A673 (cell line): ENCODE measurements at places on chromosomes 5 and 9.

DNA sequence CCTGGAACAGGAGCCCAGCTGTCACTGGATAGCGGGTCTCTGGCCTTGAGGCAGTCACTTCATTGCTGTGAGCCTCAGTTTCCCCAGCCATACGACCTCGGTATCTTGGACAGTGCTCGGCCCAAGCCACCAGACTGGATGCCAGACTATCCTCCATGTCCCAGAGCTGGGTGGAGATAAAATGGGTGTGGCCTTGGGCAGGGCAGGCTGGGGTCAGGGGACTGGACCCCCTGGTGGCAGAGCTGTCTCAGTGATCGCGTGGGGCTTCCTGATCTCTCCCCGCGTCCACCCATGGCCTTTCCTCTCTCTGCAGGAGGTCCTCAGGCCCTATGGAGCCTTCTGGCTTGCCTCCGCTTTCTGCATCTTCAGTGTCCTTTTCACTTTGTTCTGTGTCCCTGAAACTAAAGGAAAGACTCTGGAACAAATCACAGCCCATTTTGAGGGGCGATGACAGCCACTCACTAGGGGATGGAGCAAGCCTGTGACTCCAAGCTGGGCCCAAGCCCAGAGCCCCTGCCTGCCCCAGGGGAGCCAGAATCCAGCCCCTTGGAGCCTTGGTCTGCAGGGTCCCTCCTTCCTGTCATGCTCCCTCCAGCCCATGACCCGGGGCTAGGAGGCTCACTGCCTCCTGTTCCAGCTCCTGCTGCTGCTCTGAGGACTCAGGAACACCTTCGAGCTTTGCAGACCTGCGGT, 10.0 kb downstream of the SLC2A8 start:
- DNase-seq = no peak
- H3K27me3 ChIP-seq = no peaks in the 10 kb centered on the region
- no peak overlapping the region for H3K27ac ChIP-seq
- no peaks in the 10 kb centered on the region for H3K4me1 ChIP-seq
- H3K36me3 ChIP-seq = no peaks in the 10 kb centered on the region
- no peak overlapping the region for H3K4me3 ChIP-seq

DNA sequence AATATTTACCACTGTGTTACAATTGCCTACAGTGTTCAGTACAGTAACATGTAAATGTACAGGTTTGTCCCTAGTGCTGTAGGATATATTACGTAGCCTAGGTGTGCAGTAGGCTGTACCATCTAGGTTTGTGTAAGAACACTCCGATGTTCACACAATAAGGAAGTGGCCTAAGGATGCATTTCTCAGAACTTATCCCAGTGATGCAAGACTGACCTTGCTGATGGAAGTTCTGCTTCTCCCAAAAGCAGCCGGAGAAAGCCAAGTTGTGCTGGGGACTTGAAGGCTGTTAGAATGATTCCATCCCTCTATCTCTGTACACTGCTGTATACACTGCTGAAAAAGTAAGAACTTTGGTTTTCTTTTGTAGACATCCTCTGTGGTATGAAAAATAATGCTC, 21.6 kb downstream of the NEUROG1 start:
- H3K36me3 ChIP-seq = no peaks in the 10 kb centered on the region
- no peak overlapping the region for H3K4me3 ChIP-seq
- H3K27me3 ChIP-seq = peaks cover 36% of the 10 kb centered on the region
- H3K4me1 ChIP-seq = no peaks in the 10 kb centered on the region
- no peak overlapping the region for H3K27ac ChIP-seq
- DNase-seq = no peak

- H3K27ac ChIP-seq = no peak overlapping the region
- H3K27me3 ChIP-seq = no peaks in the 10 kb centered on the region
- H3K4me1 ChIP-seq = peaks cover 56% of the 10 kb centered on the region
- no peaks in the 10 kb centered on the region for H3K36me3 ChIP-seq
- no peak for DNase-seq
Measured at GRCh38 chr5:37665889-37666288, 174.0 kb downstream of the GDNF start.

GRCh38 chr5:55908804-55909203, 57.6 kb downstream of the IL31RA start:
- H3K27ac ChIP-seq = no peak overlapping the region
- no peaks in the 10 kb centered on the region for H3K27me3 ChIP-seq
- DNase-seq = no peak

- no peaks in the 10 kb centered on the region for H3K27me3 ChIP-seq
- no peaks in the 10 kb centered on the region for H3K4me1 ChIP-seq
- peak; percentile 38 for DNase-seq
- H3K4me3 ChIP-seq = peak overlapping the region; percentile 44
- H3K36me3 ChIP-seq = no peaks in the 10 kb centered on the region
- H3K27ac ChIP-seq = peak overlapping the region; percentile 19
Measured at GRCh38 chr9:35675732-35676392, 2.1 kb downstream of the CA9 start.

- DNase-seq = no peak
- H3K27ac ChIP-seq = no peak overlapping the region
- no peak overlapping the region for H3K4me3 ChIP-seq
- H3K36me3 ChIP-seq = no peaks in the 10 kb centered on the region
- no peaks in the 10 kb centered on the region for H3K4me1 ChIP-seq
- no peaks in the 10 kb centered on the region for H3K27me3 ChIP-seq
Measured at GRCh38 chr5:138111937-138112336, 27.3 kb downstream of the NME5 start.

- no peak for DNase-seq
- H3K27me3 ChIP-seq = no peaks in the 10 kb centered on the region
- H3K27ac ChIP-seq = no peak overlapping the region
Measured at GRCh38 chr5:54463713-54464112, 8.2 kb downstream of the HSPB3 start.

GRCh38 chr9:121774715-121775613, 123.5 kb downstream of the DAB2IP start:
- H3K36me3 ChIP-seq = peaks cover 7% of the 10 kb centered on the region
- H3K4me1 ChIP-seq = no peaks in the 10 kb centered on the region
- no peak overlapping the region for H3K4me3 ChIP-seq

DNA sequence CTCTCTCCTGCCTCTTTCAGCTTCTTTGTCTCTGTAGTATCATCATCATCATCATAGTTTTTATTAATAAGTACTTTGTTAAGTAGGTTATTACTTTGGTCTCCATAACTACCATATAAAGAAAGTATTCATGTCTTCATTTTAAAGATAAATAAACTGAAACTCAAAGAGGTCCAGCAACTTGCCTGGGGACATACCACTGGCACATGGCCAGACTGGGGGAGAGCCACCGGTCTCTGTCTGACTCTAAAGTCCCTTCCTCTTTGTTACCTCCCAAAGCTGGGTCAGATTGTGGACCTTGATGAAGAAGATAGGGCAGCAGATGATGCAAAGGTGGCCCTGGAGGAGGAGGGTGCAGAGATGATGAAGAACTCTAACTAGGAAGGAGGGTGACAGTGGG, 8.5 kb downstream of the CDX1 start:
- no peak for DNase-seq
- no peak overlapping the region for H3K4me3 ChIP-seq
- no peaks in the 10 kb centered on the region for H3K36me3 ChIP-seq
- no peaks in the 10 kb centered on the region for H3K27me3 ChIP-seq
- no peaks in the 10 kb centered on the region for H3K4me1 ChIP-seq
- H3K27ac ChIP-seq = no peak overlapping the region

GRCh38 chr5:150599917-150600511, 40.4 kb upstream of the SYNPO start:
- no peaks in the 10 kb centered on the region for H3K36me3 ChIP-seq
- peak; percentile 77 for DNase-seq
- H3K27ac ChIP-seq = peak overlapping the region; percentile 15
- H3K4me1 ChIP-seq = peaks cover 46% of the 10 kb centered on the region
- no peaks in the 10 kb centered on the region for H3K27me3 ChIP-seq

- H3K4me1 ChIP-seq = no peaks in the 10 kb centered on the region
- peak; percentile 30 for DNase-seq
- H3K27ac ChIP-seq = no peak overlapping the region
- no peaks in the 10 kb centered on the region for H3K36me3 ChIP-seq
- H3K4me3 ChIP-seq = no peak overlapping the region
Measured at GRCh38 chr9:38622288-38622674, 1.9 kb upstream of the ANKRD18A start.

DNA sequence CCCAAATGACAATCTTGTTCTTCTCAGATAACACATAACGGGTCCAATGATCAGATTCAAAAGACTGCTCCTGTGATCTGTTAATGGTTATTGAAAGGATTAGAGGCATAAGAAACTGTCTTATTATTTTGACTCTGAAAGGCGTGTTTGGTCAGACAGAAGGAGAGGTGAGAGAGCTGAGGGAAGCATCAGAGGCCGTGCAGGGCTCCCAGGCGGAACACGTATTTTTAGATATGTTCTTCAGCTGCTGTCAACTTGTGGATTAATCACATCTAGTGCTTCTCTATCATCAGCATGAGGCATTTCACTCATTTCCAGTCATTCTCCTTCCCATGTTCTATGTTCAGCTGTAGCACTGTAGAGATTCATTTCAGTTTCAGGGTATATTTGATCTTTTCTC, 199.8 kb downstream of the MAPKAP1 start:
- peaks cover 2% of the 10 kb centered on the region for H3K4me1 ChIP-seq
- H3K27ac ChIP-seq = no peak overlapping the region
- no peaks in the 10 kb centered on the region for H3K36me3 ChIP-seq
- DNase-seq = no peak
- no peaks in the 10 kb centered on the region for H3K27me3 ChIP-seq

GRCh38 chr9:95726756-95727155, 148.7 kb upstream of the ERCC6L2 start:
- H3K27me3 ChIP-seq = no peaks in the 10 kb centered on the region
- no peaks in the 10 kb centered on the region for H3K4me1 ChIP-seq
- no peak overlapping the region for H3K4me3 ChIP-seq
- no peak overlapping the region for H3K27ac ChIP-seq
- peak; percentile 68 for DNase-seq

- H3K4me3 ChIP-seq = no peak overlapping the region
Measured at GRCh38 chr5:107878661-107879060, 207.9 kb upstream of the EFNA5 start.

- DNase-seq = no peak
- H3K36me3 ChIP-seq = no peaks in the 10 kb centered on the region
- no peaks in the 10 kb centered on the region for H3K27me3 ChIP-seq
- no peak overlapping the region for H3K27ac ChIP-seq
- no peak overlapping the region for H3K4me3 ChIP-seq
Measured at GRCh38 chr5:83388608-83389007, 82.9 kb upstream of the VCAN start.

GRCh38 chr5:157172403-157172802, 6.3 kb upstream of the GARIN3 start:
- no peak overlapping the region for H3K27ac ChIP-seq
- no peaks in the 10 kb centered on the region for H3K36me3 ChIP-seq
- H3K4me1 ChIP-seq = no peaks in the 10 kb centered on the region
- H3K4me3 ChIP-seq = no peak overlapping the region

GRCh38 chr5:79846198-79846521, 144.9 kb downstream of the MTX3 start:
- no peaks in the 10 kb centered on the region for H3K27me3 ChIP-seq
- no peak overlapping the region for H3K4me3 ChIP-seq
- no peaks in the 10 kb centered on the region for H3K36me3 ChIP-seq

DNA sequence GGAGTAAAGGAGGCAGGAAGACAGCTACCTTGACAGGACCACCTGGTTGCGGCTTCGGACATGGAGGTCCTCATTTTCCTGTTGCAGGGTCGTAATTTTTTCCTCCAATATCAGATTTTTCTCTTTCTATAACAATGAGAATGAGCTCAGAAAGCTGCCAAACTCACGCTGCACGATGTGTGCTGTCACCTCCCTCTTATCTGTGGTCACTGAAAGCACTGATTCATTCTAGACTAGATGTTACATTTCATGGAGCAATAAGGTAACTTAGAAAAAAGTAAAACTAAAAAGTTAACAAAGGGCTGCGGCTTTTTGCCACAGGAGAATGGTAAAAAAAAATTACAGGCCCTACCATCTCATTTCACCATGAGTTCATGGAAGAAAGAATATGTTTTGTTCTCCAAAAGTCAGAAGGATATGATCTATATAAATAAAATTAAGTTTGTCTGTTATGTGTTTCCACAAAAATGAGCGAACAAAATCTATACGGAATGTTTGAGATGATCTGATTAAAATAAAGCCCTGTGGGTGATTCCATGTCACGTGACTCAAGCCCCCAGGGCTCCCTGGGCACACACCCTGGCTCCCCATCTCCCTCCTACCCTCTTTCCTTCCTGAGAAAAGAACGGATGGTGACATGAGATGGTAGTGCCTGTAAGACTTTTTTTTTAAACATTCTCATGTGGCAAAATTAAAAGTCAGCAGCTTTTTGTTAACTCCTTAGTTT, 26.9 kb upstream of the ANXA6 start:
- no peak overlapping the region for H3K4me3 ChIP-seq
- no peak overlapping the region for H3K27ac ChIP-seq
- no peaks in the 10 kb centered on the region for H3K36me3 ChIP-seq

DNA sequence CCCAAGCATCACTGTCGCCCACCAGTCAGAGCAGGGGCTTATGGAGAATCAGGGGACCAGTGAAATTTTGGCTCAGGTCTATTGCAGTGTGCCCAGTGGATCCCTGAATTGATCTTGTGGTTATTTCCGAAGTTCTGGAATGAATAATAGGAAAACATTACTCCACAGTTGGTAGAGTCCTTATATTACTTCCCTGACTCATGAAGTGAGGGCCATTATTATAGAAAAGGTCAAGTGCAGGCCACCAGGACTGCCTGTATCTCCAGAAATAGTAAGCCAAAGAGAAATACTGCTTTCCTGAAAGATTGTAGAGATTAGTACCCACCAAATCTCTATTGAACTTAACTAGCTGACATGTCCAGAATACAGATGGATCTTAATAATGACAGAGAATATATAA, 335.0 kb downstream of the NPR3 start:
- no peak overlapping the region for H3K4me3 ChIP-seq
- no peak overlapping the region for H3K27ac ChIP-seq
- H3K36me3 ChIP-seq = no peaks in the 10 kb centered on the region
- H3K4me1 ChIP-seq = no peaks in the 10 kb centered on the region
- no peak for DNase-seq
- H3K27me3 ChIP-seq = no peaks in the 10 kb centered on the region

DNA sequence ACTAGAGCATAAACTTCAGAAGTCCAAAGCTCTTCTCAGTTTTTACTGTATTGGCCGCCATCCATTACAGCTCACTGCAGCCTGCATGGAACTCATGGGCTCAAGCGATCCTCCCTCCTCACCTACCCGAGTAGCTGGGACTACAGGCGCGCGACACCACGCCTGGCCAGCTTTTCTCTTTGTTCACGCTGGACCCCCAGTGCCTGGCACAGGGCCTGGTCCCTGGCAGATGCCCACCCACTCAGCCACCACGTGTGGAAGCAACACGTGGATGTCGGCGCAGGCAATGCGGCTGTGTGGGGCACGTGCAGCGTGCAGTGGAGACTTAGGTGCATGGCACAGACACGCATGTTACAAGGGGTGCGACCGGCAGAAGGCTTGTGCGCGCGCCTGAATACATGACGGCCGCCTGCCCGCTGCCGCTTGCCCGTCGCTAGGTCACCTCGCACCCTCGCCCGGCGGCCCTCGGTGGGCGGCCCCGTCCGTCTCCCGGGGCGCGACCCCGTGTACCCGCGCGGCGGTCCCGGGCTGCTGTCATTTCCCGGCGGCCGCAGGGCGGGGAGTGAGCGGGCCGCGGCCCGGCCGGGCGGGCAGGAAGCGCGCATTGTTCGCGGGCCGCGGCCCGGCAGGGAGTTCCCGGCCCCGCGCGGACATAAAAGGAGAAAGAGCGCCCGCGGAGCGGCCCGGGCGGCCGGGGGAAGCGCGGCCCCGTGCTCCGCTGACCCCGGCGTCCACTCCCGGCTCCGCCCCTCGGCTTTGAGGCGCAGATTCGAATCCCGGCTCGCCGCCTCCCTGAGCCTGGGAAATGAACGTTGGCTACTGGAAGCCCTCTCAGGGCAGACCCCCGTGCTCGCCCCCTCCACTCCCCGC, 24.1 kb upstream of the PTGS1 start:
- peaks cover 49% of the 10 kb centered on the region for H3K27me3 ChIP-seq
- peak overlapping the region; percentile 44 for H3K4me3 ChIP-seq
- DNase-seq = peak; percentile 9
- H3K27ac ChIP-seq = no peak overlapping the region
- no peaks in the 10 kb centered on the region for H3K4me1 ChIP-seq
